NCI-H1092 (cell line): ENCODE measurements at places on chromosomes 7 and 10.
A peak's percentile ranks its signal among the peaks of the same experiment; 100 is the strongest.

DNA sequence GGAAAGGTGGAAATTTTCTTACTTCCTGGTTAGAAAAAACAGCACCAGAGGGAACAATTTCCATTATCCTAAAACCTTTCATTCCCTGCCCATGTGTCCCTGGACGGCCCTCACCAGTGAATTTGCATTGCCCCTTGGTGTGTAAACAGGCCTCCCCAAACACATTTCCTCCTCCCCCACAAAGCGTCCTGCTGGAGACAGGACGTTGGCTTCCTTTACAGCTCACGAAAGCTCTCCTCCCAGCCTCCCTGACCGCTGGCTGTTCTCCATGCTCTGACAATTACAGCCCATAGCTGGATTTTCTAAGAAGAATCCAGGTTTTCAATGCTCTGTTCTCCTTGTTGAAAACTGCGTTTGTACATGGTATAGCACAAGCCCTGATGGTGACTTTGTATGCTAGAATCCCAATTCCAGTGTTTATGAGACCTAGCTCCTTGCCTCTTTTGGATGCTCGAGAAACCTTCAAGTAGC is 724.2 kb upstream of the CELF2 start:
- DNase-seq, result no peak

GRCh38 chr10:4835494-4835918 is 9.5 kb downstream of the AKR1E2 start:
- DNase-seq, result no peak

DNA sequence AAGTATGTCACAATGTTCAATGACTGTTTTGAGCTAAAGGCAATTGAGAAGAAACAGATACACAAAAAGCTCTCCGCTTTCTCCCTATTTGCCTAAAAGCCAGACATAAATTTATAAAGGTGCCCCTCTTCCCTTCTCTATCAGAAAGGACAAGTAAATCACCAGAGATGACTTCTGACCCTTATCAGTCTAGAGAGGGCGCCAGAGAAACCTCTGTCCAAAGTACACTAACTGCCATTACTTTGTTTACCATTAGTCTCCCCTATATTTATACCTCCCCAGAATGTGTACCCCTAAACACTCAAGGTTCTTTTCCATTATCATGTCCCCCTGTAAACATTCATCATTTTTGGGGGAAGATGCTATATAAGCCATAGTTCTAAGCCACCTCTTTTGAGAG is 49.3 kb downstream of the TPK1 start:
- DNase-seq, result no peak

- no peak for DNase-seq
Measured at GRCh38 chr10:122460891-122461293, 461 bp upstream of the HTRA1 start.

GRCh38 chr7:137354396-137354795 is 10.9 kb upstream of the PTN start:
- peak; percentile 98 for DNase-seq

DNA sequence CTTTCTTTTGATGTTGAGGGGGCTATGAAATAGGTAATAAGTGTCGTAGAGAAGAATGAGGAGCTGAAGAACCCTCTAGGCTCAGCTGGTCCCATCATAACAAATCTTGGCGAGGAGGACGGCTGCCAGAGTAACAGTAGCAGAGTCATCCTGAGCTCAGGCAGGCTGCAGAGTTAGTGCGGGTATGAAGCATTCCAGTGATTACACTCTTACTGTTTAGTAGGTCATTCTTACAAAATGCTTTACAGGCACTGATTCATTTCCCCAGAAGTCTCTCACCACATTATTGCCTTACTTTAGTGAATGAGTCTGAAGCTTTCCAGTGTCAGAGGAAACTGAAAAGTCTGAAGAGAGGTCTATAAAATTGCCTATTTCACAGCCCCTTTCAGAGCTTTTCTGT is 43.9 kb upstream of the GPR158 start:
- no peak for DNase-seq

DNA sequence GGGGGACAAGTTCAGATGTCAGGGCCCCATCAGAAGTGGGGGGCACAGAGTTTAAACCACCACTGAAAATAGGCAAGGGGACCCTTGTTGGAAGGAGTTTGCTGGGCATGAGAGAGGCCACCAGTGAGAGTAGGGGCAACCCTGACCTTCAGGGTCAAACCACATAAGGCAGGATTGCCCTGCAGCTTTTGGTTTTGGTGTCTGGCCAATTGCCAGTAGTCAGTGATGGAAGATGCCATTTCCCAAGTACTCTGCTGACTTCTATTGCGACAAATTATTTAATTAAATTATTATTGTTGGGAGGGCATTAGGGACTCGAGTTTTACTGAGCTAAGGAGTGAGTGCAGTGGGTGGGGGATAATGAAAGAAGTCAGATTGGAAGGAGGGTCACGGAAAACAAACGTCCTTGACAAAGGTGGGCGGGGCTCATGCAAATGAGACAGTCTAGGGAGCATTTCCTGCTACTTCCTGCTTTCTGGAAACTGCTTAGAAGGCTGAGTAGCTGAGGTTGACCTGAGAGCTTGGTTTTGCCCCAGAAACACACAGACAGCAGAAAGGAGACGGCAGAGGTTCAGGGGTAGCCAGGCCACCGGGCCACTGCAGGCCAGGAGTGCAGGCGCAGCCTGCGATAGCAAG is 74.2 kb upstream of the ANLN start:
- DNase-seq, result no peak

DNA sequence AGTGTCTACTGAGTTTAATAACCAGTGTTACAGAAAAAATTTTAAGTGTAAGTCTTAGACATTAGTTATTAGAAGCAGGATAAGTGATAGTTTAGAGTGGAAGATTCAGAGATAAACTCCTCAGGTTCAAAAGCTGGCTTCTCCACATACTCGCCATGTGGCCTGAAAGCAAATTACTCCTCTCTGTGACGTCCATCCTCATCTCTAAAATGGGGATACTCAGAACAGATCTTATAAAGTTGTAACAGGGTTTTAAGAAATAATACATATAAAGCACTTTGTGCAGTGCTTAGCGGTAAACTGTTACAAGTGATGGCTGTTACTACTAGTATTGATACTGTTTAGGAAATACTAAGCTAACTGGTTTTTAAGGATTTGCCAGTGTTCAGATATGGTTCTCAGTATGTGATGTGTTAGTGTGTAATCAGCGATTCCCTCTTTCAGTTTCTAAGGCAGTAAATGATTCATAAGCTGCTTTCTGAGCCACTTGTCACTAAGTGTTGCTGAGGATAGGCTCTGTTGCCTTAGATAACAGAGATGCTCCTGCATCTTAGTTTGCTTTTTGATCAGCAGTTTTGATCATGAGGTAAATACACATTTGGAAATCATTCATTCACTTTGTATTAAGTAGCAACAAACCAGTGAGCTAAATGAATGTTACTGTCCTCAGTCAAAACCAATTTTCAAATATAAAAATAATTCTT is 58.7 kb downstream of the CYP51A1 start:
- no peak for DNase-seq
